SK-N-SH (cell line): ENCODE measurements at places on chromosomes 12 and 14.

- no peak for DNase-seq
These were observed 160.7 kb upstream of the TMTC1 start for GRCh38 chr12:29944269-29945000.

DNA sequence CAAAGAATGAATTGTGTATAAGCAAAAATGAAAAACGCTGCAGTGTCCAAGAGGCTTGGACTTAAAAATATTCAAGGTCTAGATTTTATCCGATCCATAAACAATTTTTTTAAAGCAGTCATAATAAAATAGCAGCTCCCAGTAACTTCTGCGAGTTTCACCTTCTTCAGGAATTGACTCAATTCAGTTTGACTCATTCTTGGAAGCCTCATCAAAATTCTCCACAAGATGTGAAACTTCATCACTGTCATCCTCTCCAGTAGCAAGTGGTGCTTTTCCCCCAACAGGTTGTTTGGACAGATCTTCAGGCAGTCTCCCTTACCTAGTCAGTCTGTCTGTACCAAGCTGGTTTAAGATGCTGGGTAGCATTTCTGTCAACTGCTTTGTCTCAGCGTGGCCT, 93.5 kb upstream of the FOXG1 start:
- DNase-seq, result no peak

GRCh38 chr12:53603196-53603595, 23.0 kb downstream of the ATF7 start:
- no peak for DNase-seq

GRCh38 chr12:65665817-65666216, 158.5 kb upstream of the HMGA2 start:
- DNase-seq, result no peak

DNA sequence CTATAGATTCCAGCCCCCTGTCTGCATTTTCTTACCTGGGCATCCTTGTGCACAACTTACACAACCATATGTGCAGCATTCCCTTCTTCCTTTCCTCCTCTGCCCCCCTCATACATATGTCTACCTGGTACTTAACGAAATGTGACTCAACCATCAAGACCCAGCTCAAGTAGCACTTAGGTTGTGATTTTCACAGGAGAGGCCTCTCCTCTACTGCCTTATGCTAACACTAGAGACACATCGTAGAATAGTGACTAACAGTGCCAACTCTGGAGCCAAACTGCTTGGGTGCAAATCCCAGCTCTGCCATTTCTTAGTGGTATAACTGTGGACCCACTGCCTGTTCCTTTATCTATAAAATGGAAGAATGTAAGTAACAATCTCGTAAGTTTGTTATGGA, 24.1 kb upstream of the PLEKHA5 start:
- no peak for DNase-seq

DNA sequence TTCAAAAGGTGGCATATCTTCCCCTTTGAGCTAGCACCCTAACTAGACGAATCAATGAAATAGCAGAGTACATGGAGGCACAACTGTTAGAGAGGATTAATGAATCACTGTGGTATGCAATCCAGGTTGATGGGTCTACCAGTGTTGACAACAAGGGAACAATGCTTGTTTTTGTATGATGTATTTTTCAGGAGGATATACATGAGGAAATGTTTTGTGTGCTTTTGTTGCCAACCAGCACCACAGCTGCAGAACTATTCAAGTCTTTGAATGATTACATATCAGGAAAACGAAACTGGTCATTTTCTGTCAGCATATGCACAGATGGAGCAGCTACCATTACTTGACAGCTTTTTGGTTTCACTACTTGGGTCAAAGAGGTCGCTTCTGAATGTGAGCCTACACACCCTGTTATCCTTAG, 142.6 kb downstream of the GPHN start:
- no peak for DNase-seq

- DNase-seq, result no peak
These were observed 436 bp downstream of the ASB2 start for GRCh38 chr14:93975791-93976476.

DNA sequence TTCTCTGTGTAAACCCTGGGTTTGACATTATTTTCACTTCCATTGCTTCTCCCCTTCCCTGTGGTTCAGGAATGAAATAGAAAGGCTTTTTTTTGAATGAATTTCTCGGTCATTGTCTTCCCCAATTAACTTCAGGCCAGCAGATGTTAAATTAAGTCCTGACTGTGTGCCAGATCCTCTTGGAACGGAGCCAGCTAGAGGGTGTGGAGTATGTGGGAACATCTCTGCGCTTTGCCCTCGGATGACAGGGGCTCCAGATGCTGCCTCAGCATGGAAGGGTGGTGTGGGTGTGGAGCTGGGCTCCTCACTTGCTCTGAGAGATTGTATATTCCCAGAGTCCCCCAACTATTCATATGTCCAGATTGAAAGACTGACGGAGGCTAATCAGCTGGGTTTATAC, 13.1 kb downstream of the KRT85 start:
- no peak for DNase-seq

GRCh38 chr14:75697386-75697785, 36.3 kb downstream of the TTLL5 start:
- no peak for DNase-seq

GRCh38 chr12:90854136-90854689, 100.8 kb downstream of the CCER1 start:
- peak; percentile 43 for DNase-seq

- no peak for DNase-seq
These were observed 3.9 kb downstream of the TMEM30B start for GRCh38 chr14:61277232-61277631.
